ENCODE measurements at places on chromosomes 1 and 21. TPM values are rescaled to one million over a fixed set of nuclear protein-coding genes. Genes with fewer than 3 reads are reported as not detected.

- no peak for DNase-seq
- H3K27me3 ChIP-seq, result peaks cover 5% of the 10 kb centered on the region
- no peak overlapping the region for H3K4me3 ChIP-seq
- no peak overlapping the region for H3K27ac ChIP-seq
- no peaks in the 10 kb centered on the region for H3K4me1 ChIP-seq
These were observed 12.7 kb downstream of the CD34 start for GRCh38 chr1:207898260-207898659.

The S100A7A gene
- not detected for polyA plus RNA-seq

DNA sequence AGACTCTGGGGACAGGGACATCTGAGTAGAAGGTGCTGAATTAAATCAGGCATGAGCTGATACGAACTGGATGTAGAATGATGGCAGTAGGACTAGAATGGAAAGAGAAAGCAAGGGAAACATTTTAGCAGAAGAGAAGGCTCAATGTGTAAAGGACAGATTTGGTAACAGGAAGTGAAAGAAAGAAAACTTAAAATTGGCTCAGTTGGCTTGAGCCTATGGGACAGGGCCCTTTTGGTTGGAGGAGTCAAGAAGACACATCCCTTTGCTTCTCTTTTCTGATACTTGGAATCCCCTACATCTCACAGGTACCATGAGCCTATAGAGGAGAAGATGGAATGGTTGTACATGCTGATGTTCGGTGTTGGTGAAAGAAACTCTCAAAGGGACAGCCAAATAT lies 300.6 kb upstream of the PLXNA2 start:
- no peaks in the 10 kb centered on the region for H3K4me1 ChIP-seq
- no peak for DNase-seq
- no peak overlapping the region for H3K27ac ChIP-seq
- H3K36me3 ChIP-seq, result no peaks in the 10 kb centered on the region

- H3K36me3 ChIP-seq, result 0 out of 2 replicates have a peak, but pooled peaks cover 1% of the 10 kb centered on the region
- H3K4me1 ChIP-seq, result no peaks in the 10 kb centered on the region
- no peaks in the 10 kb centered on the region for H3K27me3 ChIP-seq
These were observed 23.0 kb downstream of the TATDN3 start for GRCh38 chr1:212814537-212815334.

GRCh38 chr1:154629061-154629674 lies 21.2 kb upstream of the ADAR start:
- peak; percentile 65 for DNase-seq
- peaks cover 8% of the 10 kb centered on the region for H3K27me3 ChIP-seq
- peaks cover 5% of the 10 kb centered on the region for H3K4me1 ChIP-seq
- no peak overlapping the region for H3K4me3 ChIP-seq
- H3K27ac ChIP-seq, result no peak overlapping the region

- H3K4me3 ChIP-seq, result no peak overlapping the region
- no peak overlapping the region for H3K27ac ChIP-seq
- H3K27me3 ChIP-seq, result no peaks in the 10 kb centered on the region
- peaks cover 13% of the 10 kb centered on the region for H3K4me1 ChIP-seq
These were observed 62.6 kb downstream of the MAP3K7CL start for GRCh38 chr21:29193072-29193471.

The MYOM3 gene
- polyA plus RNA-seq, result not detected

All from IMR-90 (cell line).